ENCODE measurements at places on chromosomes 5 and 9.
A peak's percentile ranks its signal among the peaks of the same experiment; 100 is the strongest.

DNA sequence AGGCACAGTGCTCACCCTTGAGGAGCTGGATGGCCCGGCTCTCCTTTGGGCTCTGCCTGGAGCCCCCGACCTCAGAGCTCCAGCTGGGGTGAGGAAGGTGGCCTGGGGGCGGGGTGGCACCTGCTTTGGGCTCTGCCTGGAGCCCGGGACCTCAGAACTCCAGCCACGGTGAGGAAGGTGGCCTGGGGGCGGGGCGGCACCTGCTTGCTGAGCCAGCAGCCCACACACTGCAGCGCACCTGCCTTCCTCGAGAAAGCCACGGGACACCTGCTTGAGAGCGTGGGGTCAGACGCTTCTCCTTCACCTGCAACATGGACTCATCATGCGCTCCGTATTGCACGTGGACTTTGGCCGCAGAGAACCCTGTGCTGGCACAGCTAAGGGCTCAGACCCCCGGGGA, 51.8 kb downstream of the IRX2 start:
- DNase-seq = no peak

GRCh38 chr5:41065691-41066335, 5.3 kb downstream of the MROH2B start:
- no peak for DNase-seq

DNA sequence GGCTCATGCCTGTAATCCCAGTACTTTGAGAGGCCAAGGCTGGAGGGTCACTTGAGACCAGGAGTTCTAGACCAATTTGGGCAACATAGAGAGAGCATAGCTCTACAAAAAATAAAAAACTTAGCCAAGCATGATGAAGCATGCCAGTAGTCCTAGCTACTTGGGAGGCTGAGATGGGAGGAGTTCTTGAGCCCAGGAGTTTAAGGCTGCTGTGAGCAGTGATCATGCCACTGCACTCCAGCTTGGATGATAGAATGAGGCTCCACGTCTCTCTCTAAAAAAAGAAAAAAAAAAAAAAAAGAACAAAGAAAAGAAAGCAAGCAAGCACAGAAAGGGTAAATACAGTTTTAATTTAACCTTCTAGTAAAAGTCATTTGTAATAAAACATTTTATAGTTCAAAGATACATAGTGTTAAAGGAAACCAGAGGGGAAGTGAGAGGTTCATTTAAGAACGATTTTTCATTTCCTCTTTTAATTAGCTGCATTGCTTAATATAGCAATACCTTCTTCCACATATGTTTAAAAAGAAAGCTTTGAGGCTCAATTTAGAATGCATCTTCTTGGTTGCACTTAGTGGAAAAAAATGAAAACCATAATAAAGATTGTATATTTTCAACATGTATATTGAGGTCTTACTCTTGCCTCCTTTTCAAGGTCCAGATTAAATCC, 14.9 kb downstream of the GAPT start:
- no peak for DNase-seq

- peak; percentile 34 for DNase-seq
These were observed 60.1 kb upstream of the BASP1 start for GRCh38 chr5:17157294-17157693.

- no peak for DNase-seq
These were observed 6.9 kb upstream of the TTC33 start for GRCh38 chr5:40762705-40763104.

DNA sequence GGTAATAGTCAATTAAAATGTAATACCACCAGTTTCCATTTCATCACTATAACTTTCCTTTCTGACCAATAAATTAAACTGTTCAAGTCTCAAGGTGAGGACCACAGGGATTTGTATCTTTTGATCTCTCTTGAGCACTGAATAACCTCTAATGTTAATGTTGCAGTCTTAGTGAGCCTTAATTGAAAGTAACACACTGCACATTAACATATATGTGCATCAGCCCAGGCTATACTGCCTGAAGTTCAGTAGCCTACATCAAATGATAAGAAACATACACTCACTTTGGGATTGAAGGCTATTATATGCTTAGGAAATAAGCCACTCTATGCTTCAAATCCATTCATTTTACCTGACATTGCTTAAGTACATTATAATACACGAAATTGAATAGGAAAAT, 311.0 kb upstream of the DAP start:
- no peak for DNase-seq

DNA sequence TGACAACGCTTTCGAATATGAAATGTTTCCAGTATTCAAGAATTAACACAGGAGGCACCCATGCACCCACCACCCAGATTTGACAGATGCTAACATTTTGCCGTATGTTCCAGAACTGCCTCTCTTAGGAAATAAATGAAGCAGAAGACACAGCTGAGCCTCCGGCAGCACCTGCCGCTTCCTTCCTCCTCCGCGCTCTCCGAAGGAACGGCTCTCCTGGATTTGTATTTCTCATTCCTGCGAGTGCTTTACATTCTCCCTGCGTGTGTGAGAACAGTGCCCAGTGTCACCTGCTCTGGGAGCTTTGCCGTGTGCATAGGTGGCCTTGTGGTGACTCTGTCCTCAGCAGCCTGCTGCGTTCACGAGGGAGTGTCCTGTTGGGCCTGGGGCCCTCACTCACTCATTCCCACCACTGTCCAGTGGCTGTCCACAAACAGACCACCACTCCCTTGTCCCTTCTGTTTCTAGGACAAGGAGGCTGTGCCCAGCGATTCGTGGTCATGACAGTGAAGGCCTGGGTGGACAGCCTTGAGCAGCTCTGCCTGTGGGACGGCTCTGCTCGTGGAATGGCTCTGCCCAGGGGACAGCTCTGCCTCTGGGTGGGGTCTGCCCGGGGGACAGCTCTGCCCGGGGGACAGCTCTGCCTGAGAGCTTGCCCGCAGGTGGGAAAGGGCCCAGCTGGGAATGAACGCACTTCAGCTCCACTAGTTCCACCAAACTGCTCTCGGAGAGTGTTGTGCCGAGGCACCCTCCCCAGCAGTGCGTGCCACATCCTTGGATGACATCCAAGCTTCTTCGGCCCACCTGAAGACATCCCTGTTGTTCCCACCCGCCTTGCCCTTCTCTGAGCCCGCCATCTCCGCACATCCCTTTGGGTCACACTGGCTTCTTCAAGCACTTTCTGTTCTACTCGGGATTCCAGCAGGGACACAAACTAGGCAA, 170.5 kb upstream of the PPP1R26 start:
- no peak for DNase-seq

- DNase-seq = no peak
These were observed 289.9 kb upstream of the ACTBL2 start for GRCh38 chr5:57772512-57772911.

DNA sequence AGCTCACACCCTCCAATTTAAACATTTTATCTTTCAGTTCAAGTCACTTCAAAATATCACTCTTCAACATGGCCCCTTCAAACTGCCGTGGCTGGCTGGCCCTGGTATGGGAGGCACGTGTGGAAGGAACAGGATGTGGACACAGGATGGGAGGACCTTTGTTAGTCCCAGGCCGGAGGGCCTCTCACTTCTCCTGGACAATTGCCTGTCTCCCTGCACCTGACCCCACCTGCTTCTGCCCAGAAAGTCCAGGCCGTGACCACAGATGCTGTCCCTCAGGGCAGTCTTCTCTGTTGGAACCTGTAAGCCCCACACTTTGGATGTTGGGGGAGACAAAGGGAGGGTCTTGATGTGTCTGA, 19.4 kb downstream of the AMBP start:
- DNase-seq = no peak

DNA sequence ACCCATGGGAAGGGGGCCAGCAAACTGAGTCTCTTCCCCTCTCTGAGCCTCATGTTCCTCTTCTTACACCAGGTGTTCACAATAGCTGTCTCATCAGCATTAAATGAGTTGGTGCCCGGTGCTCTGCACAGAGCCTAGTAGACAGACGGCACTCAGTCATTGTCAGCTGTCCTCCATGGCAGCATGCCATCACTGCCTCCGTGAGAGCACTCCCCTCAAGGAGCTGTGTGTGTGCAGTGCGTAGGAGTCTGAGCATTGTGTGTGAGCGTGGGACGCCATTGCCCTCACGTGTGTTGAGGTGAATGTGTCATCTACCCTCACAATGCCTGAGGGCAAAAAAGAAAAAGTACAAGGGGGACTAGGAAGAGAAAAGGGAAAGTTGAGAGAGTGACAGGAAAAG, 536.5 kb downstream of the CDK5RAP2 start:
- no peak for DNase-seq

- DNase-seq = peak; percentile 69
These were observed 34.5 kb downstream of the UNC5A start for GRCh38 chr5:176844706-176845391.

- no peak for DNase-seq
These were observed 645.4 kb downstream of the PRELID2 start for GRCh38 chr5:145189746-145190145.

DNA sequence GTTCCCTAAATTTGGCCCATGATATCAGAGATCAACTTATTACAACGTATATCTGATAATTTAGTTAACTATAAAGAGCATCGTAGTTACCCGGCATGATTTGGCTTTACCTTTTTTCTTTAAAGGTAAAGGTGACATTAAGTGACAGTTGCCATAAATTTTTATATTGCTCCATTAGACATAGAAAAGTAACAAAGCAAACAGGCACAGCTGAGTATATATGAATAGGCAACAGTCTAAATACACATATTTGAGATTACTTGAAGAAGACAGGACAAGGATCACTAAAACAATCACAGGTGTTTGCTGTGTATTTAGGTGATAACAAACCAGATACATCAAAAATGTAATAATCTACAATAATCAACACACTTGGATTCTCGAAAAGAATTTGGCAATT, 34.8 kb downstream of the RFX3 start:
- no peak for DNase-seq

GRCh38 chr5:150618588-150619281, 21.7 kb upstream of the SYNPO start:
- DNase-seq = no peak

DNA sequence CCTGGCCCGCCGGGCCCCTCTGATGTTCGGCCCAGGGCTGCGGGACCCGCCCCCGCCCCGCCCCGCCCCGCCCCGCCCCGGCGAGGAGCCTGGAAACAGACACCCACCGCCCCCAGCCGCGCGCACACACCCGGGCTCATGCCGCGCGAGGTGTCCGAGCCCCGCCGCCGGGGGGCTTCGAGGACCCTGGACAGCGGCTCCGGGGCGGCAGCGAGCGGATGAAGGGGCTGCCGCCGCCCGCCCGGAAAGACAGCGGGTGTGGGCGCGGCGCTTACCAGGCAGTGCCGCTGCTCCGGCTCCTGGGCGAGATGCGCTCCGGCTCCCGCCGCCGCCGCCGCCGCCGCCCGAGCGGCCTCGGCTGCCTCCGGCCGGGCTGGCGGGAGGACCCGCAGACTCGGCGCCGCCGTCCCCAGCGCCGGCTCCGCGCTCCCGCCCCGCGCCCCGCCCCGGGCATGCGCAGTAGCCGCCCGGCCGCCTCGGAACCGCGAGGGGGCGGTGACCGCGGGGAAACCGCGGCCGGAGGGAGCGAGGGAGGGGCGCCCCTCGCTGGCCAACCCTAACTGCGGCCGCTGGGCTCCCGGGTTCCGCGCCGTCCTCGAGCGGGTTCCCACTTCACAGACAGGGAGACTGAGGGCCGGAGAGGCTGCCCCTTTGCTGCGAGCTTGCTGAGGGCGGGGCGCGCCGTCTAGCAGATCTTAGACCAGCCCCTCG, at the start of gene GPRIN1:
Gene GPRIN1, minus strand, starts transcription at position 433 of the 711 bp plus-strand sequence. CDS start 10,322 bp downstream, outside the sequence.
- DNase-seq = peak; percentile 98

- DNase-seq = no peak
These were observed 135.8 kb downstream of the KDM4C start for GRCh38 chr9:6893350-6894131.

DNA sequence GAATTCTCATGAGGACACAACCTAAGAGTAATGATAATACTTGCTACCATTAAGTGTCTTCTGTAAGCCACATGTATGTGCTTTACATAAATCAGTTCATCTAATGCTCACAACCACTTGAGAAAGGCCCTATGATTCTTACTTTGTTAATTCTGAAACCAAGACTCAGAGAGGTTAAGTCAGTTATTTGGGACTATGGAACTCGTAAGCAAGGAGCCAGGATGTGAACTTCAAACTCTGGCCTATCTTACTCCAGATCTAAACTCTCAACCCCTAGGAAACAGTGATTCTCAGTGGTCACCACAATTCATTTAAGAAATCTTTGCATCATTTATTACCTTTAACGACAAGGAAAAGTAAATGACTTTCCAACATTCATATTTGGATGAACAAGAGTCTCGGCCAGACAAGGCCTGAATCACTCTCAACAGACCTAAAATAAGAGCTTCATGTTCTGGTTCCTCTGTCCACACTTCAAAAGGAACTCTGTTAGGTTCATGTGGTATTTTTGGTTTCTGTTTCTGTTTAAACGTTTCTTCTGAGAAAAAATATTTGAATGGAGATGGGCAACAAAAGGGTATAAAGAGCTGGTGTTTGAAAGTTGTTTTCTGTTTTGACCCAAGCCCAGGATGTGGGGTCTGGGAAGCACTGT, 104.8 kb downstream of the LPAR1 start:
- DNase-seq = no peak

DNA sequence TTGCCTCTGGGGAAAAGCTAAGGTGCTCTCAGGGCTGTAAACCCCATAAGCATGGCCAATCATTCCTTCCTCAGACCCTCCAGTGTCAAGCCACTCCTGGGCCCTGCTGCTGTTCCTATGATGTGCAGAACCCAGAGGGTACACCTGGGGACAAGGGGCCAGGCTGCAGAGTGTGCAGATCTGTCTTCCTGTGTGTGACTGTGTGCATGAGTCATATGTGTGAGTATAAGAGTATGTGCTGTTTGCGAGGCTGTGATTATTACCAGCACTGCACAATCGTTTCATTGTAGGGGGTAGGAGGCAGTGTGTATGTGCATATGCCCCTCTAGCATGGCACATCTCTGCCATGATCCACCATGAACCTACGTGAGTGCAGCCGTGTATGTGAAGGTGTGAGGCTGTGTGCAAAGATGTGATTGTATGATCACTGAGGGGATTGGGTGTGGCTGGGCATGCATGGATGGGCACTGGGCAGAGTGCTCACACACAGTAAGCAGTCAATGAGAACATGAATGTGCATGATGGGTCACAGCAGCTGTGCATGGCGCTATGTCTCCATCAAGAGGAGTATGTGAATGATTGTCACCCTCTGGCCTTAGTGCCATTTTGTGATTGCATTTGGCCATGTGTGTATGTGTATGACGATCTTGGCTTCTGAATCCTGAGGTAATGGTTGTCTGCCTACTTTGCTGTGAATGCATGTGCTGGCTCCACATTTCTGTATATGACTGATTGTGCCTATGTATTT, 2.4 kb upstream of the OR1K1 start:
- no peak for DNase-seq

- DNase-seq = no peak
These were observed 37.4 kb downstream of the CSNK1G3 start for GRCh38 chr5:123549256-123549904.

DNA sequence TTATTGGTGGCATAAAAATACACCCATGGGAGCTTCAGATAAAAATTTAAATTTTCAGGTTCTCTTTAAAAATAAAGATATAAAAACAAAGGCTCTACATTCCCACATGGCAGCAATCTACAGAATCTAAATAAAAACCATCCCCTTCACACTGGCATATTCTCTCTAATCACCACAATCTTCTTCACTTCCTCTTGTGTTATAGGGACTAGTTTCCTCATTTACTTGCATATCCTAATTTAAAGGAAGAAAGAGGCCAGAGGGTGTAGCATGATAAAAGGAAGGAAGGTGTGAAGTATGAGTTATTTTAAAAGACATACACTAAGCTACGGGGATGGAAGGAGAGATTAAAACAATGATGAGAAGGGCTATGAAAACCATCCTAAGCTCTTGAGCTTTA, 390.5 kb downstream of the ZNF608 start:
- DNase-seq = no peak

GRCh38 chr5:622359-622758, 10.2 kb downstream of the CEP72 start:
- no peak for DNase-seq

GRCh38 chr5:147484708-147485020, 25.2 kb downstream of the DPYSL3 start:
- no peak for DNase-seq

GRCh38 chr5:55456216-55456895, 78.4 kb downstream of the PLPP1 start:
- DNase-seq = peak; percentile 48
